ENCODE measurements at places on chromosomes 5 and 9.

GRCh38 chr9:85900504-85901201 lies 40.3 kb upstream of the NAA35 start:
- no peaks in the 10 kb centered on the region for H3K36me3 ChIP-seq
- H3K27me3 ChIP-seq, result no peaks in the 10 kb centered on the region

DNA sequence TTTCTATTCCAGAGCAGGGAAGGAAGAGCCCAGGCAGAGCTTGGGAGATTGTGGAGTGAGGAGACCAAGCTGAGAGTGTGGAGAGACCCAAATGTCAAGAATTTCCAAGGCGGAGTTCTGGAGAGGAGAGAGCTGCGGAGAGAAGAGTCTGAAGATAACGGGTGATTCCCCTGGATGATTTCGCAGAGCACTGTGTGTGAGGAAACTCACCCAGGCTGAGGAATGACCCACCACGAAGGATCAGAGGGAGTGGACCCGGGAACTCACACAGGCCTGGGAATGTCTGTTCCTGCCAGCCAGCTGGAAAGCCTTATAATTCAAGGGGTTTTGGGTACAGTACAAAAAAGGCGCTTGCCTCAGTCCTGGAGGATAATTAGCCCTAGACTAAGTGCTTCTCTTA lies 94.2 kb downstream of the WNK2 start:
- H3K27ac ChIP-seq, result no peak overlapping the region
- peaks cover 5% of the 10 kb centered on the region for H3K27me3 ChIP-seq
- H3K4me3 ChIP-seq, result no peak overlapping the region
- DNase-seq, result no peak

DNA sequence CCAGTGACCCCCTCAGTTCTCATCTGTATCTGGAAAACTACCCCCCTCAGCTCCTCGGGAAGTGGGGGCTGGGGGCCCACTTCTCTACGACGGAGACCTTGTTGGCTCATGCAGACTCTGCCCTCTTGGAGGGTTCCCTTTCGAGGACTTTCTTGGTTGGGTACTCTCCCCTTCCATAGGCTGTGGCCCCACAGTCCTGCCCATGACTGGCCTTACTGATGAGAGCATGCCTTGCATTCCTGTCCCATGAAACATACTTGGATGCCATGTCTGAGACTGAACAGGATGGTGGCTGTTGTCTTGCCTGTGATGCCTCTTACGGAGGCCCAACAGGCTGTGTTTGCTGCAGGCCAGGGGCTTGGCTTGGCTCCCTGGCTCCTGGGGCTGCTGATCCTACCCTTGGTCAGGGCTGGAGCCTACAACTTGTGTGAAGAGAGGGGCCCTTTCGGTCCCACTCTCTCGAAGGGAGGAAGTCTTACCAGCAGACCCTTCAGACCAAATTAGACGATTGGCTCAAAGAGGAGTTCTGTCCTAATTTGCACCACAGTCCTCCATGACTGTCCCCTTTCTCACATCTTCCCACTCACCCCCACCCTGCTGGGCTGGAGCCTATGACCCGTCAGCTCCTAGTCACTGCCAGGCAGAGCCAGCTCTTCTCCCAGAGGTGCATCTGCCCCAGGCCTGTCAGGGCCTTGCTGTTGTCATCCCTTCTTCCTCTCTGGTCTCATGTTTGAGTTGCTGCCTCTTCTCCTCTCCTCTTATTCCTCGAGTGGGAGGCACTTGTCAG lies 109.9 kb downstream of the CACNA1B start:
- peak overlapping the region; percentile 75 for H3K27ac ChIP-seq
- DNase-seq, result no peak
- no peak overlapping the region for H3K4me3 ChIP-seq
- peaks cover 4% of the 10 kb centered on the region for H3K36me3 ChIP-seq
- no peaks in the 10 kb centered on the region for H3K4me1 ChIP-seq

DNA sequence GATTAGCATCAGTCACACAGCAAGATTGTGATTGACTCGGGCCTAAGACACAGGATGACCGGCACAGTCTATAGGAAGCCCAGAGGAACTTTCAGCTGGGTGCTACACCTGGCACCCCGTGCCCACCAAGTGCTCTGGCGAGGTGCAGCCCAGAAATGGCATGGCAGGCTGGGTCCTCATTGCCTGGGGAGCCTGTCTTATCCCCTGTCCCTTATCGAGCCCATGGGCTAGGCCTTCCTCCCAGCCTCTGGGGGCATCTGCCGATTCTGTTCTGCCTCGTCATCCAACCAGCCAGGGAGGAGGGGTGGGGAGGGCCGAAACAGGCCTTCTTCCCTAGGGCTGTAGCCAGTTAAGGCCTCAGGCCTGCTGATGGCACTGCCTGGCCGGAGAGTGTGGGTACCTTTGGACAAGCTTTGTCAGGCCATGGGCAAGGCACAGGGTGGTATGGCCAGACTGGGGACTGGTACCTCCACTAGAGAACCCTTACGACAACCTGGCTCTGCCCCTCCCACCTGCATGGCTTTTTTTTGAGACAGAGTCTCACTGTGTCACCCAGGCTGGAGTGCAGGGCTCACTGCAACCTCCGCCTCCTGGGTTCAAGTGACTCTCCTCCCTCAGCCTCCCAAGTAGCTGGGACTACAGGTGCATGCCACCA lies 1.6 kb downstream of the GRK6 start:
- peaks cover 4% of the 10 kb centered on the region for H3K27me3 ChIP-seq
- H3K4me3 ChIP-seq, result peak overlapping the region; percentile 89
- peaks cover 31% of the 10 kb centered on the region for H3K4me1 ChIP-seq
- no peak overlapping the region for H3K27ac ChIP-seq
- DNase-seq, result no peak
- H3K36me3 ChIP-seq, result no peaks in the 10 kb centered on the region

DNA sequence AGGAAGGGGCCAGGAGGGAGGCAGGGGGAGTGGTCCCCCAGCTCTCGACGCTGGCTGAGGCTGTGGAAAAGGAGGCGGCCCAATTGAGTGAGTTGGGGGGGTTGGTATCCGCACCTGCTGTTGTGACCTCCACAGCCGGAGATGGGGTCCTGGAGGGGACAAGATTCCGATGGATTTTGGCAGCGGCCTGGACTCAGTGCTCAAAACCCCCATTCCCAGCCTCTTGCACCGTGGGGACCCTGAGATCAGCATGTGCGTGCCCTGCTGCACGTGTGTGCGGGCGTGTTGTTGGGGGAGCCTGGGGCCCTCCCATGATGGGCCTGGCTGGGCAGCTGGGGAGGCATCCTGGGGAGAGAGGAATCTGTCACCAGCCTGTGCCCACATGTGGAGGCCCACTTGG lies 15.0 kb downstream of the CNTFR start:
- H3K36me3 ChIP-seq, result no peaks in the 10 kb centered on the region
- H3K4me3 ChIP-seq, result peak overlapping the region; percentile 69
- no peaks in the 10 kb centered on the region for H3K27me3 ChIP-seq
- H3K4me1 ChIP-seq, result peaks cover 91% of the 10 kb centered on the region
- peak overlapping the region; percentile 43 for H3K27ac ChIP-seq
- DNase-seq, result no peak

DNA sequence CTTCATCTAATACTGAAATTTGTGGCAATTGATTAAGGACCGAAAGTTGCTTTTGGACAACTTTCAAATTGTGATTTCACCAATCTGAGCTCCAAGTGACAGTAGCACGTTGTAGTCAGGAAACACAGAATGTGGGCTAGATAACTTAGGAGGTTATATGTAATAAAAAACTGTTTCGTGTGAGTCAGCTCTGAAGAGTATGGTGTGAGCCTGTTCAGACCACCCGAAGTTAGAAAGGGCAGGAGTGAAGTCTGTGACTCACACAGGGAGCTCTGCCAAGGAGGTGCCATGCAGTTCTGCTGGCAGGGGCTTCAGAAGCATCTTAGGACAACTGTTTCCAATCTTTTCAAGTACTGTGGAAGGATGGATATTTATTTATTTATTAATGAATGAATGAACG lies 16.4 kb upstream of the ZBTB34 start:
- no peak for DNase-seq
- peaks cover 17% of the 10 kb centered on the region for H3K4me1 ChIP-seq
- no peak overlapping the region for H3K4me3 ChIP-seq
- H3K27me3 ChIP-seq, result no peaks in the 10 kb centered on the region

DNA sequence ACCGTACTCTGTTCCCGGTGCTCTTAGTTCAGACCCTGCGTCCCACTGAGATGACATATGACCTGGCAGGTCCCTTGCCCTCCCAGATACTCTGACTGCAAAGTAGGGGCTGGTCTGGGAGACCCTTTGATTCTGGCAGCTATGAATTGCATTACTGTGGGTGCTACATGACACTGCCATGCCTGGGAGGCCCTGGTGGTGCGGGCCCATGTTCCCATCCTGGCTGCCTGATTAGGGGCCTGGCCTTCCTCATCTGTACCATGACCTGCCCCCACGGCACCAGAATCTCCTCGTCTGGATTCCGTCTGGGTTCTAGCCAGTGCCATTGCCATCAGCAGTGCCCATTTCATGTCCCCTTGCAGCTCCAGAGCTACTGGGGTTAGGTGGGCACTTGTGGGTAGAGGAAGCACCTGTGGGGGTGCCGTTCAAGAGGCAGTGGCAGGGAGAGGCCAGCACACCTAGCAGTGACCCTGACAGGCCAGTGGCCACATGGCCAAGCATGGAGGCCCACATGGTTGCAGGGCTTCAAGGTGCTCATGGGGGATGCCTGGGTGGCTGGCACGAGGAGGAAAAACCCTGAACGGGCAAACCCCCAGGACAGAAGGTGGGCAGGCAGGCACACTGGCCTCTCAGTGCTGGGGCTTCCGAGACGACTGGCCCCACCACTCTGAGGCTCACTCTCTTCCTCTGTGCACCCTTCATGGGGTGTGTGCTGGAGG lies 69.7 kb downstream of the PHF2 start:
- DNase-seq, result no peak
- H3K27ac ChIP-seq, result peak overlapping the region; percentile 21
- no peak overlapping the region for H3K4me3 ChIP-seq
- H3K27me3 ChIP-seq, result no peaks in the 10 kb centered on the region
- H3K36me3 ChIP-seq, result peaks cover 21% of the 10 kb centered on the region
- H3K4me1 ChIP-seq, result no peaks in the 10 kb centered on the region
